ENCODE measurements at places on chromosomes 7 and 10. TPM values are rescaled to one million over a fixed set of nuclear protein-coding genes. Genes with fewer than 3 reads are reported as not detected.

BICC1 gene
- 15.2 TPM for total RNA-seq

FZD1 gene
- total RNA-seq: 23.8 TPM

TRIM50 gene
- total RNA-seq: 4.6 TPM

CPA2 gene
- total RNA-seq: 16.3 TPM

ARHGEF35 gene
- 8.6 TPM for total RNA-seq

- DNase-seq: no peak
Observed at GRCh38 chr10:33347211-33347610, 12.7 kb upstream of the NRP1 start.

GRCh38 chr7:130154501-130155317, 50.5 kb downstream of the TMEM209 start:
- peak; percentile 64 for DNase-seq

- no peak for DNase-seq
Observed at GRCh38 chr7:15920953-15921352, 234.5 kb upstream of the MEOX2 start.

DNA sequence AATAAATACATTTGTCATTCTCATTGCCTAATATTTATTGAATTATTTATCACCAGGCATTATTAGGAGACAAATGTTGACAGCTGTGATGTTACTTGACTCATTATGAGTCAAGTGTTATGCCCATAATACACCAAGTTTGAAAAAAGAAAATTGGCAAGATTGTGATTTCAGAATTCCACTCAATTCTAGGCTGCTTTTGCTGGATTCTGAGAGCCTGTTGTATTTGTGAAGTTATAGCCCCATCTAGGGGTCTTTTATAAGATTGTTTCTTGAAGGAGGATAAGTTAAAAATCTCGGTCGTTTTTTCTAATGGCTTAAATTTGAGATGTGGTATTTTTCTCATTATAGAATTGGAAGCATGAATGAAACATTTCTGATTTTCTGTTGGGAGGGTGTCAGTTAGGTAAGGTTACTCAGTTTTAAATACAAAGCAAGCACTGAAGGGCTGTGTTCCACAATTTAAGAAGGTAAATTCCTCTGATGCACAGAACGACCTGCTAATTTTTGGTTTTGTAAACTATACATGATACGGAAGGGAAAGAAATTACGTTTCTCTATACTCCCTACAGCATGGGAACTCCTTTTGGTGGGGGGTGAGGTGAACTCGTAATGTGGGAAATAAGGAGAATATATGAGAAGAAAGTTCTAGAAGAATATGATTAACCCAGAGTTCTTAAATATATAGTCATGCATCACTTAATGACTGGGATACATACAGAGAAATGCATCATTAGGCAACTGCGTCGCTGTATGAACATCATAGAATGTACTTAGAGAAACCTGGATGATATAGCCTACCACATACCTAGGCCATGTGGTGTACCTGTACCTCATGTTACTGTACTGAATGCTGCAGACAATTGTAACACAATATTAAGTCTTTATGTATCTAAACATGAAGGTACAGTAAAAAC, 2.6 kb downstream of the STK31 start:
- DNase-seq: no peak

DNA sequence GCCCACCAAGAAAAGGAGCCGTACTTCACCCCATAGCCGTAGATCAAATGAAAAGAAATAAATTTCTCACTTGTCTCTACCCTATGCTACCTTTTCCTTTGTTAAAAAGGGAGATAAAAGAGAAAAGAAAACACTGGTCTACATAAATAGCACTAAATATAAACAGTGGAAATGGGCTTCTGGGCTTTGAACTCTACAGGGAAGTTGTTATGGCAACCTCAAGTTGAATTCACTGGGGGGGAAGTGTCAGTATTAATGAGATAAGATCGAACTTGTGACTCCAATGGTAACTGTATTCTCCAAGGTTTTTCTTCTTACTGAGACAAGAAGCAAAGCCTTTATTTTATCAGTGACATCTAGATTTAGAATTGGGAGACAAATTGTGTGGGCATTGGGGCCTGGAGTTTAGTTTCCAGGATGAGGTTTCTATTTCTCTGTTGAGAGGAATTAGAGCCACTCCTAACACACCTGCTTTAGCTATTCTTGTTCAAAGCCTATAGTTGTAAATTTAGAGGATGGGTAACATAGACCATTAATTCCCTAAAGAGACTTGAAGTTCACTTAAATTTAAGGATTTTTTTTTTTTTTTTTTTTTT, 604.3 kb upstream of the GALNT17 start:
- DNase-seq: no peak

GRCh38 chr7:84394219-84394618, 199.6 kb upstream of the SEMA3A start:
- no peak for DNase-seq

DNA sequence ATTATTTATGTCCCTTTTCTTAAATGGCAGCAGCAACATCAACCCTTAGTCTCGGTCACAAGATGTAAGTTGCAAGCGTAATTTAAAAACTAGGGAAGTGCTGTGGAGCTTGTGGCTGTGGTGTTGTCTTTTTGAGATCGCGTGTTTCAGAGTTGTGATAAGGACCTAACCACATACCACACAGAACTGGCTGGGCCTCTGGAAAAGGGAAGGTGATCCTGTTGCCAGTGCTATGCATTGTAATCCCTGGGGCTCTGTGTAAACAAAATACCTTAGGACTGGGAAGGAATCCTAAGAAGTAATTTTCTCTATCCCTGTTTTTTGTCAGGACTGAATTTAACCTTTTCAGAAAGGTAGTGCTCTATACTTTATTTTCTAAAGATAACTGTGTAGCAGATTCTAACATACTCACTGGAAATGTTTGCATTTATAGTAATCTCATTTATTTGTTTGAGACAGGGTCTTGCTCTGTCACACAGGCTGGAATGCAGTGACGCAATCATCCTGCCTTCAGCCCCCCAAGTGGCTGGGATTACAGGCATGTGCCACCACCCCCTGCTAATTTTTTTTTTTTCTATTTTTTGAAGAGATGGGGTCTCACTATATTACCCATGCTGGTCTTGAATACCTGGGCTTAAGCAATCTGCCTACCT, 60.4 kb downstream of the INPP5F start:
- DNase-seq: no peak

GRCh38 chr10:1033601-1034000, 7.9 kb upstream of the IDI2 start:
- no peak for DNase-seq

DNA sequence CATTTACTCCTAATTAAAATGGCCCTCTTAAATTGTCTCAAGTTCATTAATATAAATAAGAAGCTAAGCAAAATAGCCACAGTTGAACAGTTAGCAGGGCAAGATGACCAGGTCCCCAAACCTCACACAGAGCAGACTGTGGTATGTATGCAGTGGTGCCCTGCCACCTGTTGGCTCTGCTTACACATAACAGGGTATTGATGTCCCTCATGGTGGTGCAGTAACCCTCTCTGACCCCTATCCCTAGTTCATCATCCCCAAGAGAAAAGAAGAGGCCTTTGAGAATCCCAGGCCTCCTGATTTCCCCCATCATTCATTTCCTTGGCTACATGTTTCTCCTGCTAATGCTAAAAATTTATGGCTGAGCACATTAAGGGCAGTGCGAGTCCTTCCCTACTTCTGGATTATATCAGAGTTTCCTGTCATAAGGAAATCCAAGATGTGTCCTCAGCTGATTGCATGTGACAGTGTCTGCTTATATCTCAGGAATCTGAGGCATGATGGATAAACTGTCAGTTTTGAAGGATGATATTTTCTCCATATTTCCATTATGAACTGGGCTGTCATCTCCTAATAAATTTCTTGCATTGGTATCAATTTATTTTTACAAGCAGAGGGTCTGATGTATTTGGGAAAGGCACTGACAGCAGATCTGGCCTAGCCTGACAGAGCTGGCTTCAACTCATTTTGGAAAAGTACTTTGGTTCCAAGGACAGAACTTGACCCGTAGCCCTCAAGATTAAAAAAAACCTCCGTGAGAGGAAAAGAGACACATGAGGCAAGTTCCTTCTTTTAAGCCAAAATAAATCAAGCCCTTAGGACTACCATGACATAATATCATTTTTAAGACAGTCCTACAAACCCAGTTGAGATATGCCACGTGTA, 880.6 kb downstream of the LRMDA start:
- no peak for DNase-seq

All from type B pancreatic cell (in vitro differentiated cells).